ENCODE measurements at places on chromosomes 2 and 18. TPM values are rescaled to one million over a fixed set of nuclear protein-coding genes. Genes with fewer than 3 reads are reported as not detected.
A peak's percentile ranks its signal among the peaks of the same experiment; 100 is the strongest.

- DNase-seq: peak; percentile 45
Measured at GRCh38 chr2:111662039-111662770, 221.8 kb downstream of the ANAPC1 start.

DNA sequence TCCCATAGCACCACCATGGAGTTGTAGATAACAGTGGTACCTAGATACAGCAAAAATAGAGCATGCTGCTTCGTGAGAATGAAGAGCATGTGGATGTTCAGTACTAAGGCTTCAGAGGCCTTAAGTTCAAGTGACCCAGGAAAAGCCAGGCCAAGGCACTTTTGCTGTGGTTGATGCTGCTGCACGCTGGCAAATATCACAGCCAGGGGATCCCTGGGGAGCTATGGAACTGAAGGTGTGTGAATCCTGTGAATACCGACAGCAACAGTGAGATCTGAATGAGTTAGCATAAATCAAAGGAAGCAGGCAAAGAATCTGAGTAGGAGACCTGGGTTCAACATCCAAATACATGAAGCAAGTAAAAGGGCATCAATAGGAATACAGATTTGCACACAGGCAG, 158.6 kb upstream of the THUMPD2 start:
- no peak for DNase-seq

DNA sequence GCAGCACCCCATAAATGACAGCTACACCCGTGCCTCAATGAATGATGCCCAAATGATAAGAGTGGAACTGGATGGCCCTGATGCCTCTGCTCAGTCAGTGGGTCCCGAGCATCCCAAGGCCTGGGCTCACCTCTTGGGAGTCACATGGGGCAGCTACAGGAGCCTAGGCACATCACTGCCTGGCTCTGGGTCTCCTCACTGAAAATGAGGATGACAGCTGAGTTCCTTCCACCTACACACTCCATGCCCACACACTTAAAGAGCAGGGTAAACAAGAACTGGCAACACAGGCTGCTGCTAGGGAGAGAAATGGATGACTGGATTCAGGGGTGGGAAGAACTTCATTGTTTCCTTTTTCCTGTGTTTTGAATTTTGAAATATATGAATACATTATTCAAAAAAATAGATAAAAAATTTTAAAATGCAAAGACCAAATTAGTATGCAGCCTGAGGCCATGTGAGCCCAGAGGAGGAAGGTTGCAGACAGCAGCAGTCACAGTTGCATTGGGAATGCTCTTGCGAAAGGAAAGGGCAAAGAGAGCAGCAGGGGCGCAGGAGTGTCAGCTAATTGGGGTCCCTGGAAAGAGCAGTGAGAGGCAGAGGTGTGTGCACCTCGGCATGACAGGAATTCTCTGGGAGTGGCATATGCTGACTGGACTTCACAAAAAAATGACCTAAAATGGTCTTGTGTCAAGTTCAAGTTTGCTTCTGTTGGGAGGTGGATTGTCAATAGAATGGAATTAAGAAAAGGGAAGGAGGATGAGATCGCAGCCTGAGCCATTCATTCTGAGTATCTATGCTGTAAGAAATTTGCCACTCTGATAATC, 327.1 kb downstream of the CELF4 start:
- no peak for DNase-seq

DNA sequence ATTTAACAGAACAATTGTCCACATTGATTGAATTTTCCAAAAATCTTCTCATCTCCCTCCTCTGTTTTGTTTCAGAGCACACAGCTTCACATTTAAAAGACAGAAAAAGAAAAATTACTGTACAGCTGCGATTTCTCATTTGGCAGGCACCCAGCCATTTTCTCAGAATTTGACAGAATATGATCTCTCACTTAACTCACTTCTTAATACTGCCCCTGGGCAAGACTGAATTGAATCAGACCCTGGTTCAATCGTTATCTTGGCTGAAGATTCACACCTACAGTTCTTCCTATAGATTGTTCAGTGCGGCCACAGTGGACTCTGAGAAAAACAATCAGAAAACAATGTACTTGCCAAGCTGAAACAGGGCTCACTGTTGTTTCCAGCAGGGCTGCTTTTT, 90.2 kb upstream of the LHCGR start:
- DNase-seq: peak; percentile 55

EN1 gene
- 0.11 TPM for total RNA-seq

SELENOI gene
- total RNA-seq: 10.8 TPM

GPATCH11 gene
- 5.6 TPM for total RNA-seq

DPYSL5 gene
- total RNA-seq: 0.50 TPM
